Cortex of kidney (tissue), 1 donor: ENCODE measurements at places on chromosomes 2 and 18.

DNA sequence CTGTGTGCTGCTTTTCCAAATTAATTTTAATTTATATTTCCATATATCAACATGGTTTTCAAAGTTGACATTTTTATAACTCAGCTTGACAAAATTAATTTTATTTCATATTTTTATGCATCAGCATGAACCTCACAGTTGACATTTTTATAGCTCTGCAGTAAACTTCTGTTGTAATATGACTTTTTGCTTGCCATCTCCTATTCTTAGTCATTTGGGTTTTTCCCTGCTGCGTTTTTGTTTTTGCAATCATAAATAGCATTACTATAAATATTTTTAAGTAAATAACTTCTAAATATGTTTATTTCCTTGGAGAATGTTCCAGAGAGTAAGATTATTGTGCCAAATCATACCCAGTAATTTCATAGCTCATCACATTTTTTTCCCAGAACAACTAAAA is 21.0 kb upstream of the L3MBTL4 start:
- DNase-seq, result no peak

- DNase-seq, result no peak
Measured at GRCh38 chr2:46943881-46944798, 28.5 kb upstream of the MCFD2 start.

DNA sequence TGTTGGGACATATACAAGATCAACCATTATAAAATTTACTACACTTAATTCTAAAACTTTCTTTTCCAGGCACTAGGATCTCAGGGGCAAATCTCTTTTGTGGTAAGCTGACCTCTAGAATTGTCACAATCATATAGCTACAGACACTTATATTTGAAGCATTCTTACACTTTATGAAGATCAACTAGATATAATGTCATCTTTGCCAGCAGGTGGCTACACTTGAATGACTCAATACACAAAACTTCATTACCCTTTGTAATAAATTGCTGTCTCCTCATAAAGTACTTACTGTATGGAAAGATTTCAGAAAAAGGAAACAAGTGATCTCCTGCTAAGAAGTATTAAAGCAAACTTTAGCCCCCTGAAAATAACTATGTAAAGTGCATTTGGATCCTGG is 77.8 kb downstream of the RDH14 start:
- no peak for DNase-seq

- DNase-seq, result no peak
Measured at GRCh38 chr2:163205589-163206254, 367.2 kb upstream of the KCNH7 start.

- DNase-seq, result no peak
Measured at GRCh38 chr18:37396971-37397720, 168.5 kb downstream of the CELF4 start.

DNA sequence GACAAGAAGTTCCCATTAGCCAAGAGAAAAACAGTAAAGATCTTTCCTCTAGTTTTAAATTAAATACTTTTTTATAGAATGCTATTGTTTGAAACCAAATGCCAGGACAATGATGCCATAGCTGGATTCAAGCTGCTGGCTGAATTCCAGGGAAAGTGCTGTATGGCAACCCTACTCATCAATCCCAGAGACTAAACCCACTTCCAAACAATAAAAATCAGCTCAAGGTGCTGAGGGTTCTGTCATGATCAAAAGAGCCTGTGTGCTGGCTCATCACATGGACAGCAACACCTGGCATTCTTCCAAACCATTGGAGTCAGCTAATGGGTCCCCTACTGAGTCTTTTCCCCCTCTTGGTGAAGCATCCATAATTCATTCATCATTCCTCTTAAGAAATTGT is 53.7 kb upstream of the PARD3B start:
- DNase-seq, result no peak

DNA sequence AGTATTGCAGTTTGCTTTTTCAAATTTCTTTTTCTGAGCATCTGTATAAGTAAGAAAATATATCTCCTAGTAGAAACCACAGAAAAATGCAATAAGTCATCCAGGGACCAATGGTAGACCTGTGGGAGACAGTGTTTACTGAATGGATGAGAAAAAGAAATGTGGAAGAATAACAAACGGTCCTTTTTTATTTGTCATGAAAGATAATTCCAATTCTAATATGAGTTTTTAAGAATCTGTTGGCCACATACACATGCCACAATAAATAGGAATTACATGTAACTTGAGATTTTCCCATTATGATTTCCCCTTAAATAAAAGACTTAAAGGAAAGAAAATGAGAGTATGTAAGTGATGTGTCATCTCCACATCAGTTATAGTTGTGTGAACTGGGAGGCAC is 107.7 kb upstream of the RAB27B start:
- DNase-seq, result no peak

- no peak for DNase-seq
Measured at GRCh38 chr2:128610496-128610895, 291.8 kb upstream of the HS6ST1 start.

- no peak for DNase-seq
Measured at GRCh38 chr2:168601741-168602140, 145.7 kb downstream of the CERS6 start.

- no peak for DNase-seq
Measured at GRCh38 chr18:34740101-34740500, 30.0 kb downstream of the DTNA start.

GRCh38 chr2:64192664-64193105 is 48.5 kb upstream of the PELI1 start:
- DNase-seq, result no peak

DNA sequence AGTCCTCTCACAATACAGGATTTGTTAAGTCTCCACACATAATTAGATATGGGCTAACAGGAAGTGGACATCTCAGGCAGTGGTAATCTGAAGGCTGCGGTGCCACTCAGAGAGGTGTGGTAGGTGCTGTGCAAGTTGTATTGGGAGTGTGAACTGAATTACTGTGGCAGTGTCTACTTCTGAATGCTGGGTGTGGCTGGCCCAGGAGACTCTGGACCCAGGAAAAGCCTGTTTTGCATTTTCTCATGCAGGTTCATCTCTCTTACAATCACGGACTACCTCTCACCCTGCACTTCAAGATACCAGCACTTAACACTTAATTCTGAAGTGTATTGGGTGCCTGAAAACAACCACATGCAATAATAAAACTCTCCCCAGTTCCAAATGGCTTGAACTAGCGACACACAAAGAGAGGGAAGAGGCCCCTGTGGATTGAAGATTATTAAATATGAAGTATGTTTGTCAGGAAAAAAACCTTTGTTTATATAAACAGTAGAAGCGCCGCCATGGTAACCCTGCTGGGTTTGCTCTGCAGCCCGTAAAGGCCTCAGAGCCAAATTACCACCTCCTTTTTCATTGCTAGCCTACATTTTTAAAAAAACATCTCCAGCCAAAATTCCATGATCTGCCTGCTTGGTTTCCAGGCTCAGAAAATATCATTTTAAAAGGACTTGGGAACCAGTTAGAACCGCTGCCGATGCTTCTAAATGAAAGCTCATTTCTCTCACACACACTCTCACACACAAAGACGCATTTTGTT is 77.5 kb downstream of the GFPT1 start:
- DNase-seq, result no peak
